ENCODE measurements at places on chromosomes 6 and 20.
A peak's percentile ranks its signal among the peaks of the same experiment; 100 is the strongest.

DNA sequence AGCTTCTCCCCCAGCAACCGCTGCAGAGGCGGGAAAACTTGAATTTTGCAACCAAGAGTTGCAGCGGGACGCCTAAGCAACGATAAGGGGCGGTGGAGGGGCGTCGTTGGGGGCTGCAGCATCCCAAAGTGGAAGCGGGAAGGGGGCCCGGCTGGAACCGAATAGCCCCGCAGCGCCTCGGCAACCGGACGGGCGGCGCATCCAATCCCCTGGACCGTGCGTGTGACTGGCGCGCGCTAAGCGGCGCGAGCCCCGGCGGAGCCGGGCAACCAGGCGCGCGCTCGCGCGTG lies 670 bp upstream of the PARD6B start:
- DNase-seq, result no peak

DNA sequence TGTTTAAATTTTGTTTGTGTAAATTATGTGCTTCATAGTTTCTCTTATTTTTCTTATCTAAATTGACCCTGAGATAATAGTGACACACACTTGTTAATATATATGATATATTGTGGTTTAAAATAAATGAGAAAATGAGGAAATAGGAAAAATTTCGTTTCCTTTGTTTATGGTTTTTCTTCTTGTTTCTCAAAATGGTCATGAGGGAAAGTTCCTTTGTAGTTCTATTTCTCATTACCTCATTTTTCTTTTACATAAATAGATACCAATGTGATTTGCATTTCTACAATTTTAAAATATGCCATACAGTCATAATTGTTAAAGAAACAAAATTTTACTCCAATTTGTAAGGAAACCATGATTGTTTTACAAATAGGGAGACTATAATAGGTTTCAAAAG lies 9.2 kb downstream of the OR2A4 start:
- DNase-seq, result no peak

GRCh38 chr20:64114356-64114971 lies 7.1 kb upstream of the NPBWR2 start:
- no peak for DNase-seq

DNA sequence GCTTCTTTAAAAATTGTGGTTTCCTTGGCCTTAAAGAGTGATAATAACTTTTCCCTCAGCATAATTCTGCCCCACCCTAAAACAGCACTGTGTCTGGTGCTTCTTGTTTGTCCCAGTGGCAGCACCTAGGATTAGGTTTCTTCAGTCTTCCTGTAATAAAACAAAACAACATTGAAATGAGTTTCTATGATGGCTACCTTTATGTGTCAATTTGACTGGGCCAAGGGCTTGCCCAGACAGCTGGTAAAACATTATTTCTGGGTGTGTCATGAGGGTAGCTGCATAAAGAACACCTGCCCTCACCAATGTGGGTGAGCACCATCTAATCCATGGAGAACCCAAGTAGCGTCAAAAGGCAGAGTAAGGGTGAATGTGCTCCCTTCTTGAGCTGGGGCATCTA lies 117.8 kb downstream of the QRSL1 start:
- DNase-seq, result no peak

DNA sequence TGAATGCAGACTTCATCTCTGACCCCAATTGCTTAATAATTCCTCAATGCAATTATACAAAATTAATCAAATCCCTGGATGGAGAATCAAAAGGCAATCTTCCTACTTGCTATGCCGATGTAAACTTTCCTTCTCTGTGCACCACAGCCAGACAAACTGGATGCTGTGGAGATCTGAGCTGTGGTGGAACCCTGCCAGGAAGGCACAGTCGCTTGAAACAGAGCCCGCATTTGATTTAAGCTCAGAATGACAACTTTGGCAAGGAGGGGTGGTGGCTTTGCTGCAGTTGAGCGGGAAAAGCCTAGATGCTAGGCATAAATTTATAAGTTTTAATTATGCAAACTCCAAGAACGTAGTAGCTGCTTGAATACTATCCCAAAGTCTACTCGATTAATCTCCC lies 190.8 kb downstream of the MTFR2 start:
- DNase-seq, result no peak

GRCh38 chr6:128078276-128078675 lies 177.4 kb upstream of the THEMIS start:
- no peak for DNase-seq

GRCh38 chr6:131916847-131917246 lies 34.3 kb downstream of the CCN2 start:
- no peak for DNase-seq

DNA sequence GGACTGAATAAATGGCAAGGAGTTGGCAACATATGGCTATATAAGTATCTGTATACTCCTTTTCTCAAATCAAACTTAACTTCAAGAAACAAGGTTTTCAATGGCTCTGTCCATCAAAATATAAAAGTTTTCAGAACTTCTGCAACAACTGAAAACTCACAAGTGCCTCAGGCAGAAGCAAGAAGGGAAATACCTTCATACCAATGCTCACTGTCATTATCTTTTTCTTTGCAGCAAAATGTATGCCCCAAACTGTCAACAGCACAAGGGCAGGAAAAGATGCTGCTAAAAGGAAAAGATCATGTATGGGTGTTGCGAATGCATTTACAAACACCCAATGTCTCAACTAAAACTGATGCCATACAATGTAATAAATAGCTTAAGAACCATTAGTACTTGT lies 45.9 kb downstream of the PTPRK start:
- DNase-seq, result no peak

DNA sequence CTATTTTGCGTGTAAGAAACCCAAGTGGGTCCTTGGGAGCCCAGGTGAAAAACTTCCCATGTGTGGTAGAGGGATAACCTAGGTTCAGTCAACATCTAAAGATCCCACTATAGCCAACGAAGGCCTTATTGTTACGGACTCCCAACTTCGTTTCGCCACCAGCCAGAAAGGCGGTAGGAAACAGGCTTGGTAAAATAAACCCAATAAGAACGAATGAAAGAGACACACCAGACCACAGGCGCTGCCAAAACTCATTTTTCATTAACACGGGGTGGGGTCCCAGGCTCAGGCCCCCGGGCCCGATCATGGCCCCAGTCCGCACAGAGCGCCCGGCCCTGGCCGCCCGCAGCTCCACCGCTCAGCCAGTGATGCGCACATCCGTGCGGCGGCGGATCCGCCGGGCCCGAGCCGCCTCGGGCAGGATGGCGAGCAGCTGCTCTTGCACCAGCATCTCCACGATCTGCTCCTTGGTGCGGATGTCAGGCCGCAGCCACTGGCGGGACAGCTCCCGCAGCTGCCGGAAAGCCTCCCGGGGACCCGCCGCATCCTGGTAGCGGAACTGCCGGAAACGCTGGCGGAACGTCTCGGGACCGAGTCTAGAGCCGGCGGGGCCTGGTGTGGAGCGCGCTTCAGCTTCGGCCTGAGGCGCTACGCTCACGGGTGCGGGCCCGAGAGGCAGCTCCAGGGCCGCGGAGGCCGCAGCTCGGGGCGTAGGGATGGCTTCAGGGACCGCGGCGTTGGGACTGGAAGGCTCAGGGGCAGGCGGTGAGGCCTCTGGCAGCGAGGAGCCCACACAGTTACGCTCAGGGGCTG lies 709 bp downstream of the SCAND1 start:
- peak; percentile 36 for DNase-seq

DNA sequence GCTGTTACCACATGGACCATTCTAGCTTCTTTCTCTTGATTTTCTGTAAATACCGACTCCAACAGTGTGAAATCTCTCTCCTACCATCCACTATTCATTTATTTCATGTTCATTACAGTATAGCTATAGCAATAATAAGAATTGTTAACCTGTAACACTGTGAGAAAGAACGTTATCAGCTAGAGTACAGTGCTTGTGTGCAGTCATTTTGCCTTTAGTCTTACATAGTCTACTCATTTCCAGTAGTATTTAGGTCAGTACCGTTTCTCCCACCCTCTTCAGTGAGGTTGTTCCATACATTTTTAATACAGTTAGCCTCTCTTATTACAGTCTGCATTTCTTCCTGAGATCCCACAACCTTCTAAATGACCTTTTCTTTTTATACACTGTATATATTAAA lies 257.1 kb downstream of the LY86 start:
- no peak for DNase-seq

- no peak for DNase-seq
Observed at GRCh38 chr6:48978016-48978415, 485.0 kb downstream of the MMUT start.

DNA sequence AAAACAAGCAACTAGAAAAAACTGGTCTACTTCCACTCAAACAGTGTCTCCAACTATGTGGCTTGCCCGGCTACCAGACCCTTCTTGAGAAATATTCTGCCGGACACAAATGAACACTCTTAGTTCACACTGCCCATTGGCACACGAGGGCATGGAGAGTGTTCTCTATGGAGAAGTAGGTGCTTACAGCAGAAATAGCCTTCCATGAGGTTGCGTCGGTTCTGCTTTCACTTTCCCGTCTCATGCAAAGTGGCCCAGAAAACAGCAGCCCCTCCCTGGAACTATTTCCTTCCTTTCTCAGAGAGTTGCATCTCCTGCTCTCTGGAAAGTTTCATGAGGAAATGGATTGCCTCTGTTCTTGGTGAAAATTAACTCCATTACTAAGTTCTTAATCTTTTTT lies 9.5 kb upstream of the HLA-DOA start:
- DNase-seq, result no peak

DNA sequence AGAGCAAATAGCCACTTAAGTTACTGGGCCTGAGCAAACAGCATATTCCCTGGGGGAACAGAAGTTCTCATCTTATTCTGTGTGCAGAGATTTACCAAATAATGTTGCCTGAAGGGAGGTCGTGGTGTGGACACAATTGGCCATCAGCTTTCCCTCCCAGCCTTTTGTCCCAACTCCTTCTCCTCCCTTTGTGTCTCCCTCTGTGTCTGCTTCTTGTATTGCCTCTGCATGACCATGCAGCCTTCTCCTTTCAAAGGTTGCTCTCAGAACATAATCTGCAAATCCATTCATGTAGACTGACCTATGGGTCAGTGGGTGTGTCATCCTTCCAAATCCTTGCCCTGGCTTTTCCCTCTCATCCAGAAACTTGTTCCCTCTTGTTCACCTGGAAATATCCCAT lies 150.3 kb upstream of the INSM1 start:
- no peak for DNase-seq

DNA sequence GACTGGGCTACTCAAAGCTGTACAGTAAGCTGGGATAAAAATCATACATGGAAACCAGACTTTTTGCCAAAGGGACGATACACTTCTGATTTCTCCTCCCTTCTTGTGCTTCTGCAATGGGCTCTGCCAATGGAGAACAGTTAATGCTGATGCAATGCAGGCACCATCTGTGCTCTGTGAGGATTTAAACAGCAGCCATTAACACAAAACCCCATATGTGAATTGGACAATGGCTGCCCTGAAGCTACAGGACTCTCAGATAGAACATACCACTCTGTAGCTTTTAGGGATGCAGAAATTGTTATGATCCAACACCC lies 71.9 kb downstream of the GJA10 start:
- no peak for DNase-seq

GRCh38 chr6:136345145-136345544 lies 55.5 kb upstream of the BCLAF1 start:
- no peak for DNase-seq

All from GM19239 (cell line).